ENCODE measurements at places on chromosomes 12 and 14.

DNA sequence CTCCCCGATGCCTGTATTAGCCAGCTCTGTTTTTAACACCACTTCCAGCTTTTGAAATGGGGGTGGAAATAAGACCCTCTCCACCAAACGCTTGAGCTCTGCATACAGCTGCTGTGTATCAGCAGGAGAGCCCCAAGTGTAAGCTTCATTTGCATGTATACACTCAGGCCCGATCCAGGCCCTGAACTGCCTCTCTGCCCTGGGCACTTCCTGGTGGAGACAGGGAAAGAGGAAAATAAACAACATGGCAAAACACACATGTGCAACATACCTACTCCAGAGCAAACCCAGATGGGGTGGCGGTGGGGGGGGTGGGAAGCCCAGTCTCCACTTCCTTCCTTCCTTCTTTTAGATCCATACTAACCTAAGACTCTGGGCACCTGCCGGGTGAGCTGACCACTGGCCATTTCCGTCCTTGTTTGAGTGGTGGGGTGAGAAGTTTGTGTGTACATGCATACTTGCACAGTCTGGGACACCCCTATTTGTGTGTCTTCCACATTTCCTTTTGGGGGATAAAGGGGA, 55.3 kb downstream of the RBM19 start:
- DNase-seq: no peak

GRCh38 chr14:99143793-99144192, 128.2 kb downstream of the BCL11B start:
- DNase-seq: no peak

- DNase-seq: no peak
Measured at GRCh38 chr12:86122846-86123468, 133.2 kb downstream of the MGAT4C start.

- DNase-seq: no peak
Measured at GRCh38 chr14:21204167-21205025, 48.5 kb upstream of the OR5AU1 start.

GRCh38 chr14:81085596-81085995, 130.2 kb downstream of the TSHR start:
- DNase-seq: no peak

- DNase-seq: no peak
Measured at GRCh38 chr14:70755655-70756054, 53.7 kb downstream of the MAP3K9 start.

- DNase-seq: no peak
Measured at GRCh38 chr12:110349096-110349495, 54.4 kb downstream of the ANAPC7 start.

DNA sequence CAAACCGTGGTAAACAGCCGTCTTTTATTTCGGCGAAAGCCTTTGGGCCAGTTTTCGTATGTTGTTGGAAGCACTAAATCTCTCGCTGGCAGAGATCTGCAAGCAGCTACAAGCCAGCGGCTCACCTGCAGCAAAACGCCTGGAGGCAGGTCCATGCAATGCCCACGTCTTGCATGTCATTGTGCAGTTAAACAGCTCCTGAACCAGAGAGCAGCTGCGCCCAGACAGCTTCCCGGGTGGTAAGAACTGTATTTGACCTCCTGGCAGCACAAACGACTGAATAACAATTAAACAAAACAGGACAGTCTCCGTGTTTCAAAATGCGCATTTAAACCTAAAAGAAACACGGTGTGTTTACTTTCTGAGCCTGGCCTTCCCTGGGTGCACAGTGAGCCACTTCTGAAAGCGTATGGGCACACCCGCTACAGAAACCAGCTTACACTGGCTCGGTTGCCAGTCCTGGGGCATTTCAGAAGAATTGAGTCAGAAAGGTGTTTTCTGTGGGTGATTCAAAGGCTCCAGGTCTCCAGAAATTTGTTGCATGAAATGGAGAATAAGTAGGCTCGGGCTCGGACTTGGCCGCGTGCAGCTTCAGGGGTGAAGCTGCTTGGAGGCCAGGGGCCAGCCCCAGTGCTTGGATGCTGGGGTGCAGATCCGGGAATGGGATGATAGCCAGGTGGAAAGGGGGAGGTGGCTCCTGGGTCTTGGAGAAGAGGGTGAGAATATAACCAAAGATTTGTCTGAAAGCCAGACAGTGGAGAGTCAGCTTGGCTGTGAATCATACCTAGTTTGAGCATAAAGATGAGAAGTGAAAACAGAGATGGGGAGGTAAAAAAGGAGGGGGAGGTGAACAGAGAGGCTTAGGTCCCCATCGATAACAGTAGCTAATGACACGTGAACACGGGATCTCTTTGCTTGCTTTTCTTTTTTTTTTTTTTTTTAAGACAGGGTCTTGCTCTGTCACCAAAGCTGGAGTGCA, 24.9 kb upstream of the FZD10 start:
- no peak for DNase-seq

DNA sequence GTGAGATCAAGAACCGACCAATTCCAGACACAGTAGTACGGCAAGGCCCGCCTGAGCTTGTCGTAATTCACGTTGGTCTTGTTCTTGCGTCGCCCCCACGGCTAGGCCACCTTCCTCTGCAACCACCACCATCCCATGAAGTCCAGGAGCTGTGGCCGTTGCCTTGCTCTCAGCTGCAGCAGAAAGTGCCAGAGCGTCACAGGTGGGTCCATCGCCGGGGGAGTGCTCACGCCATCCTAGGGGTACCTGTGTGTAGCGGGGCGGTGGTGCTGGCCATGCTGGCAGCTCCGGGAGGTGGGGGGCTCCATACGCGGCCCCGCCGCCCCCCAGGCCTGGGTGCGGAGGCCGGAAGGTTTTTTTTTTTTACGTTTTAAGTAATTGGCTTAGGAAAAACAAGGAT, 23.1 kb downstream of the TMEM121 start:
- DNase-seq: no peak
